NCI-H774 (cell line): ENCODE measurements at places on chromosomes 2 and 18.
A peak's percentile ranks its signal among the peaks of the same experiment; 100 is the strongest.

DNA sequence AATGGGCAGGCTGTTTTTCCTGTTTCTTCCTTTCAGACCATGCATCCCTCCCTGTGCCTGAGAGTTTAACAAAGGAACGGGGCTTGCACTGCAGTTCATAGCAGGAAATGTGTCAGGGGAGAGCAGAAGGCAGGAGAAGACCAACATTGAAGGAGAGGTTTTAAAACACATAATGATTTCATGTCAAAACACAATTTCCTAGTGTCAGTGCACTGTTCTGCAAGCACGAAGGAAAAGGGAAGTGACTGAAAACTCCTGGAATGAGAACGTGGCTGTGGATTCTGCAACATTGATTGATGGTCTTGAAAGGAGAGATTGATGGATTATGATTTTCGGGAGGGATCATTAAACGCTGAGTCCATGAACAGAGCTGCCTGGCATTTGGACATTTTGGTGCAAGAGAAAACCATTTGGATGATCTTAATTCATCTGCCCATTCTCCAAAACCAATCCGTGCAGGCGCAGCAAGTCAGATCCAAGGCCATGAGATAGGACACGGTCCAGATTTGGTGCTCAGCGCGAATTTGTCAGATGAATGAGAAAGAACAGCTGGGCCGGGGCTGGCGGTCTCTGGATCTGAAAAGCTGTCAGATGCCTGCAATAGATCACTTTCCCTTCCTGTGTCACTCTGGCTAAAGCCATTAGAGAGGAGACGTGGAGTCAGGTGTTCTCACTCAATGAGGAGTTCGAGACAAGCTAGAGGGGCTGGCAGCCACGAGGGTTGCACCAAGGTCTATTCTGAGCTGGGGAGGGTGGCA, 38.4 kb downstream of the C1QL2 start:
- DNase-seq, result no peak

GRCh38 chr2:81747481-81748070, 1443.0 kb upstream of the LRRTM1 start:
- no peak for DNase-seq

- DNase-seq, result no peak
Measured at GRCh38 chr2:100886085-100886484, 66.1 kb downstream of the NPAS2 start.

GRCh38 chr18:29962579-29962978, 1080.0 kb downstream of the DSC3 start:
- DNase-seq, result no peak

DNA sequence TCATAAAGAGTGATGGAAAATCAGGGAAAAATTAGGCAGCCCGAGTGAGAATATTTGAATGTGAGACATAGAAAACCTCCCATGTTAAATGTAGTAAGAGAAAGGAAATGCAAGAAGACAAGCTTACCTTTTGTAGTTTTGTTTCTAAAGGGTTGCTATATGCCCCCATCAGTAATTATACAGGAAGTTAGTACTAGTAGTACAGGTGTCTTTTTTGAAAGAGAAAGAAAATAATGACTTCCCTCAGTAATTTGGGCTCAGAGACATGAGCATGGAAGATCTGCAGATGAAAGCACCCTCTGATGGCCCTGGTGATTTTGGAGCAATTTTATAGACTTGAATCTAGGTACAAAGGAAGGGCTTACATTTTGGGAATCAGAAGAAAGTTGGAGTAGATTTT, 80.8 kb downstream of the RHBDD1 start:
- no peak for DNase-seq

- DNase-seq, result no peak
Measured at GRCh38 chr18:9519399-9519798, 44.1 kb downstream of the RALBP1 start.

DNA sequence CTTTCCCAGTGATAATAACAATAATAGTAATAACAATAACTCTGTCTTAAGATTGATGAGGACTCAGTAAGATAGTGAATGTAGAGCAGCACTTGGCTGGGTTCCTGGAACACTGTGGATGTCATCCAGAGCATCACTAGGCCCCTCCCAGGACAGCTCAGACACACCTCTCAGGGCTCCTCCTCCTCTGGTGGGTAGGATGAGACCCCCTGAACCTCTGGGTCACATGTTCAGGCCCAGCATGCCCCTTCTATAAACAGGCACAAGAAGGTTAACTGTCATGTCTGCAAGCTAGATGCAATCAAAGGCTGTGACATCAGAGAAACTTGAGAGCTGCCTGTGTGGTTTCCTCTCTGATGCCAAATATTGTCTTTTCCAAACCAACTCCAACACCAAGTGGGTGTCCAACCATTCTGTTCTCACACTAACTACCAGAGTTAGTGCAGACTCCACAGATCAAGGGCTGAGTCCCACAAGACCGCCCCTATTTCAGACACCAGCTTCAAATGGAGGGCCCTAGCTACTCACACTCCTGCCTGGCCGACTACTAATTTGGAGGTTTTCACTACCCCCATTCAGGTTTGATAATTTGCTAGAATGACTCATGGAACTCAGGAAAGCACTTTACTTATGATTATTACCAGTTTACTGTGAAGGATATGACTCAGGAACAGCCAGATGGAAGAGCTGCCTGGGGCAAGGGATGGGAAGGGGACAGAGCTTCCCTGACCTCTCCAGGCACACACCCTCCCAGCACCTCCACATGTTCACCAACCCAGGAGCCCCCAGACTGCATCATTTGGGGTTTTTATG, 46.4 kb upstream of the BZW1 start:
- DNase-seq, result no peak

- DNase-seq, result no peak
Measured at GRCh38 chr18:36130039-36130831, 536 bp downstream of the ELP2 start.

- no peak for DNase-seq
Measured at GRCh38 chr2:80238692-80239469, 65.7 kb downstream of the LRRTM1 start.

DNA sequence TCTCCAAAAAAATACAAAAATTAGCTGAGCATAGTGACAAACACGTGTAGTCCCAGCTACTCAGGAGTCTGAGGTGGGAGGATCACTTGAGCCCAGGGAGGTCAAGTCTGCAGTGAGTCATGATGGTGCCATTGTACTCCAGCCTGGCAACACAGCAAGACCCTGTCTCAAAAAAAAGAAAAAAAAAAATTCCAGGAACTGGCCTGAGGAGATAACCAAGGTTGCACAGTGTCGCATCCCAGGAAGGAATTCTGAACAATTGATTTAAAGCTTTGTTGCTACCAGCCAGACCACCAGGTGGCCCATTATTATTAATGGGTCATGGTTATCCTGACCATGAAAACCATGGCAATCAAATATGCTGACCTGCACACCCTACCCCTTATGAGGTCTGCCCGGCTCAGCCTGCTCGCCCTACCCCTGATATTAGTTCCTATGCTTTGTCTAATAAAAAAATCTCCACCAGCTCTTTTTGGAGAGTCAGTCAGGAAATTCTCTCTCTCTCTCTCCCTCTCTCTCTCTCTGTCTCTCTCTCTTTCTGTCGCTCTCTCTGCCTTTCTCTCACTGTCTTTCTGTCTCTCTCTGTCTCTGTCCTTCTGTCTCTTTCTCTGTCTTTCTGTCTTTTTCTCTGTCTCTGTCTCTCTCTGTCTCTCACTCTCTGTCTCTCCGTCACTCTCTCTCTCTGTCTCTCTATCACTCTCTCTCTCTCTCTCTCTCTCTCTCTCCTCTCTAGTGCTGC, 73.7 kb downstream of the NCAPH start:
- no peak for DNase-seq

GRCh38 chr2:82839036-82839435, 1620.0 kb downstream of the SUCLG1 start:
- DNase-seq, result no peak

DNA sequence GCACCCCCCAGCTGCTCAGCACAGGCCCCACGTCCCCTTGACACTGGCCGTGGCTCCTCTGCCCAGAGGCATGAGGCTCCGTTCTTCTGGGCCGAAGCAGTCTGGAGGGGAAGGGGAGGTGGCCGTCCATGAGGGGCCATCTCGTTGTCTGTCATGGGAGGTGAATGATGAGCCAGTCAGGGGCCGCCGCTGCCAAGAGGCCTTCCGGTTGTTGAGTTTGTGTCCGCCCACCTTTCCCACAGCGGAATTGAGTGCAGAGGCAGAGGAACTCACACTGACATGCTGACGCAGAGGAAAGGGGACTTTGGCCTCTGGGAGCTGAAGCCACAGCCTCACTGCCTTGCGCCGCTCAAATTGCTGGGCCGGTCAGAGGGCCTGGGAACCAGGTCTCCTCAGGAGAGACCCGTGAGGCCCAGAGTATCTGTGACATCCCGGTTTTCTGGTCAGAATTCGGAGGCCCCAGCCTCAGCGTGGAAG, 268.4 kb downstream of the ATAD2B start:
- DNase-seq, result no peak

- no peak for DNase-seq
Measured at GRCh38 chr2:36354811-36355150, 797 bp upstream of the CRIM1 start.

- peak; percentile 48 for DNase-seq
Measured at GRCh38 chr18:44938720-44939665, 258.3 kb downstream of the SETBP1 start.

- no peak for DNase-seq
Measured at GRCh38 chr18:21316296-21316695, 74.3 kb downstream of the GREB1L start.

DNA sequence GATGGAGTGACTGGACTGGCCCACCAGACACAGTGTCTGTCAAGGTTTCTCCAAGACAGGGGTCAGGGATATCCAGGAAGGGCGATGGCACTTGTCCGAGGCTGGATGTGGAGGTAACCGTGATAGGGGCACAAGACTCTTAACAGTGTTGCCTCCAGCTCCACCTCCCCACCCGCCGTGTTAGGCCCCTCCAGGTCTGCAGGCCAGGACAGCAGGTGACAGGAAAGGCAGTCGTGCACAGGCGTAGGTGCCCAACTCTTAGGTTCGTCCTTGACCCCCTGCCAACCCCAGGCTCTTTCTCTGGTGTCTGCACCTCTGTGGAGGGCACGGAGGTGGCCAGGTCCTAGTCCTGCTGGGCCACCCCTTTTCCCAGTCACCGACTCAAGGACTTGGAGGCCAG, 10.1 kb downstream of the ITM2C start:
- no peak for DNase-seq

GRCh38 chr2:41040782-41041520, 589.1 kb upstream of the SLC8A1 start:
- no peak for DNase-seq

GRCh38 chr2:47070920-47071824, 83.9 kb downstream of the STPG4 start:
- no peak for DNase-seq

- DNase-seq, result no peak
Measured at GRCh38 chr2:217993138-217993537, 9.7 kb downstream of the TNS1 start.

DNA sequence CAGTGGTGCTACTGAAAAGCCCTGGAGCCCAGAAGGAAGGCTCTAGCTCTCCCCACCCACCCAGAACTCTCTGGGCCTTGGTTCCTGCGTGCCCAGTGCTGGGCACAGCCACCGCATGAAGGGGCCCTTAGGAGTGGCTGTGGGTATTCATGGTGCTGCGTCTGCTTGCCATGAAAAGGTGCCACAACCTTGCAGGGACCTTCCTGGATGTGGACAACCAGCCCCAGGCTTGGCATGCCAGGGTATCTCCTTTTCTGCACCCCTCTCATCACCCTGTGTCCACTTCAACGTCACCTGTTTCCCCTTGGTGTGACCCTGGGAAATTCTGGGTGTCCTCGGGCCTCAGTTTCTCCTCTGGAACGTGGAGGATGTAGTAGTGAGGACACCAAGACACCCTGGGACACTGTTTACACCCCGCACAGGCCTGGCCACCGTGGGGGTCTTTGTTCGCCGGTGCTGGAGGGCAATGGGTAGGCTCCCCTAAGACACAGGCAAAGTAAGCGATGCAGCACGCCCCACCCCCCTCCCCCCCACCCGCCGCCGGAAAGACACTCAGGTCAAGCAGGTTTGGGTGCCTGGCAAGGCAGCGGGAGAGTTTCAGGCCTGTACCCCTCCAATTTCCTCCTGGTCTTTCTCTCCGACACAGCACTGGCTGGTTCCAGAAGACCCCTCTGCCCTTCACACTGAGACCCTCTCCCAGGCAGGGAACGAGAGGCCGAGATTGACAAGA, 34.8 kb upstream of the TAF1B start:
- no peak for DNase-seq

DNA sequence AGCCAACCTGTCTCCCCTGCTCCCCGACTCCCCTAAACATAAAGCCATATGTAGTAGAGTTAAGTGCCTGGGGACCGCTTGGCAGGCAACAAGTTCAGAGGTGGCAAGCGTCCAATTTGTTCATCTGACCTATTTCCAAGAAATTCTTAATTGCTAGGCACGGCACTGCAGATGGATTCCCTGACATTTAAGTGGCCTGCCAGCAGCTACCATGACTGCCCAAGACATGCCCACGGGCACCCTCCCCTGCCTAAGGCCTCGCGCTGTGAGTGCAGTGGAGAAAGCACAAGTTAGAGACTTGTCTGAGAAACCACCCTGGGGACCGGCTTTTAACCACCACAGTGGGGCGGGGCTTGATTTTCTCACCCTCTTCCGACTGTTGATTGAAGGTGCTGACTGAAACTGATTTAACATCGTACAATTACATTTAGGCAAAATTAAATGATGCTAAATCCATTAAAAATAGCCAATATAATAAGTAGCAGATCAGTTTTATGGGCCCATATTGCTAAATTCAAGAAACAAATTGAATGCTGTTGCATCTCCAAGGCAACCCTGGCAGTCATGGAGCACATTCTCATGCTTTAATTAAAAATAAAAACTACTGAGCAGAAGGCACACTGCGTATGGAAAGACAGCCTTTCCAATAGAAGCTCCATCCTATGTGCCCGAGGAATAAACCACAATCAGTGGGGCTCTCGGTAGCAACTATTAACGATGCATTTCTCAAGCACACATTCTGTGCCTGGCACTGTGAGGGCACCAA, 163.6 kb upstream of the ACAA2 start:
- DNase-seq, result no peak

DNA sequence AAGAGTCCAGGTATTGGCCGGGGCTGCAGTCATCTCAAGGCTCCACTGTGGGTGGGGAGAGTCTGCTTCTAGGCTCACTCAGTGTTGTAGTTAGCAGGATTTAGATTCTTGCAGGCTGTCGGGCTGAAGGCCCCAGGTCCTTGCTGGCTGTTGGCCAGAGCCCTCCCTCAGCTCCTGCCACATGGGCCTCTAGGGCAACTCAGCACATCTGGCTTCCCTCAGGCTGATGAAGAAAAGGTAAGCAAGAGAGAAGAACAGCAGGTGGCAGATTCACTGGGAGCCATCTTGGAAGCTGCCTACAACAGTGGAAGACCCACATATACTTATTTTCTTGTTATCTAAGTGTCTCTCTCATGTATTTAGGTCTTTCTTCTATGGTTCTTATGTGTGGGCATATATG, 4.3 kb downstream of the MRPS9 start:
- DNase-seq, result no peak
